Stimulated activated CD8-positive, alpha-beta memory T cell treated with anti-CD3 and anti-CD28 coated beads, Interleukin-2, amount 100 ng/mL, for 48 hours (primary cell): ENCODE measurements at places on chromosomes 1 and 21.
A peak's percentile ranks its signal among the peaks of the same experiment; 100 is the strongest.

DNA sequence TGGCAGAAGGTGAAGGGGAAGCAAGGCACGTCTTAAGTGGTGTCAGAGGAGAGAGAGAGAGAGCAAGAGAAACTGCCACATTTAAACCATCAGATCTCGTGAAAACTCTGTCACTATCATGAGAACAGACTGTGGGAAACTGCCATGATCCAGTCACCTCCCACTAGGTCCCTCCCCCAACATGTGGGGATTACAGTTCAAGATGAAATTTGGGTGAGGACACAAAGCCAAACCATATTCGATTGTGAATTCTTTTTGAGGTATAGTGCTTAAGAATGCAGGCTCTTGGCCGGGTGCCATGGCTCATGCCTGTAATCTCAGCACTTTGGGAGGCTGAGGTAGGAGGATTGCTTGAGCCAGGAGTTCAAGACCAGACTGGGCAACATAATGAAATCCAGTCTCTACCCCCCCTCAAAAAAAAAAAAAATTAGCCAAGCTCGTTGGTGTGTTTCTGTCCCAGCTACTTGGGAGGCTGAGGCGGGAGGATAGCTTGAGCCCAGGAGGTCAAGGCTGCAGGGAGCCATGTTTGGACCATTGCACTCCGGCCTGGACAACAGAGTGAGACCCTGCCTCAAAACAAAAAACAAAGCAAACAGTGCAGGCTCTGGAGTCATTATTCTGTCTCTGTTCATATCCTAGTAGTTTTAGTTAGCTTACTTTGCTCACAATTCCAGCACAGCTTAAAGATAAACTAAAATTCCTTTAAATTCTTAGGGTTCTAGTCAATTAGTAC lies 6.0 kb downstream of the ZCCHC17 start:
- DNase-seq: no peak

DNA sequence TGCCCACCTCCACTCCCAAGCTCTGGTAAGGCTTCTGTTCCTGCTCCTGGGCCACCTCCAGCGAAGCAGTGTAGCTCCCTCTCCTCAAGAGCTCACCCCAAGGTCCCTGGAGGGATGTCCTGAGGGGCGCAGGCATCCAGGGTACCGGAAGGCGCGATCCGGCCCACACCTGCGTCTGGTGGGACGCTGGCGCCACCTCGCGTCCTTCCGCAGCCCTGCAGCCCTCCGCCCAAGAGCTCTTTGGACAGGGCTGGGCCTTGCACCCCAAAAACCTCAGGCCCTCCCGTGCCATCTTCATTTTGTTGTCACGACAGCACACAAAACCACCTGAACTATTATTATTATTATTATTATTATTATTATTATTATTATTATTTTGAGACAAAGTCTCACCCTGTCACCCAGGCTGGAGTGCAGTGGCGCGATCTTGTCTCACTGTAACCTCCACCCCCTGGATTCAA lies 49.2 kb upstream of the PAX7 start:
- peak; percentile 45 for DNase-seq

GRCh38 chr1:54280651-54281050 lies 80.7 kb downstream of the MRPL37 start:
- DNase-seq: no peak

GRCh38 chr1:160359559-160360226 lies 7.2 kb upstream of the NHLH1 start:
- DNase-seq: no peak

DNA sequence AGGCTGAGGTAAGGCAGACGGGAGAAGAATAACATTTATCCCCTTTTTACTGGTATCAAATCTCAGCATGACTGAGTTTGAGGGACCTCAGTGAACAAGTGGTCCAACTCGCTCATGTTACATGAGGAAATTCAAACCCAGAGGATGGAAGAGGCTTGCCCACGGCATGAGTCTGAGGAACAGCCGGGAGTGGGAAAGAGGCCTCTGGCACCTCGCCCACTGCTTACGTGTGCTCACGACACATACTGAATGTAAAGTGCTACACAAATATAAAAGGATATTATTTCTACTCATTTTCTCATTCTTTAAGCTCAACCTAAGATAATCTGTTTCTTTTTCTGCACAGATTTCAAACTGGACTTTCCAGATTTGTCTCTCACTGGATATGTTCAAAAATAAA lies 14.7 kb downstream of the BEND5 start:
- no peak for DNase-seq

GRCh38 chr1:177959811-177960515 lies 9.9 kb downstream of the SEC16B start:
- DNase-seq: no peak

DNA sequence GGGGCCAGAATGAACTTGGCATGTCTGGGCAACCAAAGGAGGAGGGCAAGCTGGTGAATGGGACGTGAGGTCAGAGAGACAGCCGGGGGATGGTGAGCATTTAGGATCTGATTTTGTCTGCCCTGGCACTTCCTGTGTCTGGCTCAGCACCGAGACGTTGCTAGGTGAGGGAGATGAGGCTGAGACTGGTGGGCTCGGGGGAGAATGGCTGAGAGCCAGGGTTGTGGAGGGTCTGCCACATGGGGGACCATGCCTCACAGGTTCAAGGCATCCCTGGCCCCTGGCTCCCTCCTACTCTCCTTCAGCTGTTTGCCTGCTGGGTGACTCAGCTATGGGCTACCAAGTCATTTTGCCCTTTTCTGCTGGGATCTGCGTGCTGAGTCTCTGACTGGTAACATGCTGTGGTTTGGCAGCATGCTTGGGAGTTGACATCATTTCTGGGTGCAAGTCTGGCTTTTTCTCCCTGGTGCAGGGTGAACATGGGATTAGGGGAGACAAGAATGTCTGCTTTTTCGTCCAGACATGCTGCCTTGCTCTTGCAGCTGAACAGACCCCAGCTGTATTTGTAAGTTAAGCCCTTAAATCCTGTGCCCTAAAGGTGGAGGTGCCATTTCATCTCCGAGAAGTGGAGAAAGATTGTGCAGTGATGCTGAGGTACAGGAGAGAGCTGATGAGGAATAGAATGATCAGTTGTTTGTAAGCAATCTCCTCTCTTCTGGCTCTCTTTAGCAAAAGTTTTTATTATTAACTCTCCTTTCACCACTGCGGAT lies 17.6 kb downstream of the GALNT2 start:
- DNase-seq: peak; percentile 64

DNA sequence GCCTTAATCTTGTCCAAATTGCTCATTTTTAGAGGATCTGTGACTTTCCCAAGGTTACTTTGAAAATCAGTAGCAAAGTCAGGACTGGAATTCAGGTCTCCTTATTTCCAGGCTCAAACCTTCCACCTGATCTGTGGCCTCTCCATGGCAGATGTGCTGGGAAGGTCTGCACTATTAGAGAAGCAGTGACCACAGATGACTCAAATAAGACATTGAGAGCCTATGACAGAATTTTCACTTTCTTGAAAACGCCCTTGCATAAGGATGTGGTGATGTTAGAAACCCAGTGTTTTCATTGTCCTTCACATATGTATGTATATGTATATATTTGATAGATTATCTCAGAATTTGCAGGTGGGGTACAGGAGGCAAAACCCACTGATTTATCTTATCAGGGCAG lies 45.3 kb downstream of the TTC39A start:
- DNase-seq: no peak

GRCh38 chr21:45870851-45871615 lies 110.5 kb upstream of the COL6A1 start:
- DNase-seq: no peak

GRCh38 chr21:43921571-43921978 lies 56.6 kb downstream of the AGPAT3 start:
- no peak for DNase-seq
